HCT116 (cell line): ENCODE measurements at places on chromosomes 16 and 17.

- no peaks in the 10 kb centered on the region for H3K36me3 ChIP-seq
- H3K27me3 ChIP-seq = no peaks in the 10 kb centered on the region
- H3K27ac ChIP-seq = no peak overlapping the region
- DNase-seq = no peak
Measured at GRCh38 chr17:47276444-47276843, 22.8 kb downstream of the ITGB3 start.

DNA sequence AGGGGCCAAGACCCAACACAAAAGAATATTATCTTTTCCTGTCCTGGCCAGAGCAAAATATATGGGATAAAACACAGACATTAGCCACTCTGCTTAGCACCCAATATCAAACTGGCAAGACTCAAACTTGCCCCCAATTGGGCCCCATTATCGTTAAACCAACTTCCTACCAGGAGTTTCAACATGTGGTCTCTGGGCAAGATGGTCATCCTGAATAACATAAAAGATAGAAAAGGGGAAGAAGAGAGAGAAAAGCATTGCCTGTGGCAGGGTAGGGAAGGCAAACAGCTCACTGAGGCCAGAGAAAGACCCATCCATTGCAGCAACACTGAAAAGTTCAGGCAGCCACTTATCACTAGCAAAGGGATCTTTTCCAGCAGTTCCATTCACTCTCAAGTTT is 502.1 kb downstream of the KIF2B start:
- no peak for DNase-seq
- H3K27ac ChIP-seq = no peak overlapping the region
- H3K4me3 ChIP-seq = no peak overlapping the region
- H3K4me1 ChIP-seq = no peaks in the 10 kb centered on the region

DNA sequence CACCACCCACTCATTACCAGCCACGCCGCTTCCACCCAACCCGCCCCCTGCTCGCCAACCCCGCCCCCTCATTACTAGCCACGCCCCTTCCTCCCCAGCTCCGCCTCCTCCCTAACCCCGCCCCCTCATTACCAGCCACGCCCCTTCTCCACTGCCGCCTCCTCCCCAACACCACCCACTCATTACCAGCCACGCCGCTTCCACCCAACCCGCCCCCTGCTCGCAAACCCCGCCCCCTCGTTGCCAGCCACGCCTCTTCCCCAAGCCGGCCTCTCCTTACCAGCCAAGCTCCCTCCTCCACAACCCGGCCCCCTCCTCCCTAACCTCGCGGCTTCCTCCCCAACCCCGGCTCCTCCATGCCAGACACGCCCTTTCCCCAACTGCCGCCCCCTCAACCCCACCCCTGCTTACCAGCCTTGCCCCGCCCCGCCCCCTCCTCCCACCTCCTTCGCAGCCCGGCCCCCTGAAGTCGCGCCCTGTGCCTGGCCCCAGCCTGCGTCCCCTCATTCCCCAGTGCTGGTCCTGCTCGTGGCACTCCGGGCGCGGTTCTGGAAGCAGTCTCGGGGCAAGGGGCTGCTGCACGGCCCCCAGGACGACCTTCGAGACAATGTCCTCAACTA is 7.3 kb downstream of the SLC22A31 start:
- no peaks in the 10 kb centered on the region for H3K4me1 ChIP-seq
- peak; percentile 94 for DNase-seq
- no peaks in the 10 kb centered on the region for H3K36me3 ChIP-seq
- H3K4me3 ChIP-seq = 0 out of 2 replicates have a peak overlapping the region, but pooled peaks have one; percentile 26
- H3K27me3 ChIP-seq = no peaks in the 10 kb centered on the region

DNA sequence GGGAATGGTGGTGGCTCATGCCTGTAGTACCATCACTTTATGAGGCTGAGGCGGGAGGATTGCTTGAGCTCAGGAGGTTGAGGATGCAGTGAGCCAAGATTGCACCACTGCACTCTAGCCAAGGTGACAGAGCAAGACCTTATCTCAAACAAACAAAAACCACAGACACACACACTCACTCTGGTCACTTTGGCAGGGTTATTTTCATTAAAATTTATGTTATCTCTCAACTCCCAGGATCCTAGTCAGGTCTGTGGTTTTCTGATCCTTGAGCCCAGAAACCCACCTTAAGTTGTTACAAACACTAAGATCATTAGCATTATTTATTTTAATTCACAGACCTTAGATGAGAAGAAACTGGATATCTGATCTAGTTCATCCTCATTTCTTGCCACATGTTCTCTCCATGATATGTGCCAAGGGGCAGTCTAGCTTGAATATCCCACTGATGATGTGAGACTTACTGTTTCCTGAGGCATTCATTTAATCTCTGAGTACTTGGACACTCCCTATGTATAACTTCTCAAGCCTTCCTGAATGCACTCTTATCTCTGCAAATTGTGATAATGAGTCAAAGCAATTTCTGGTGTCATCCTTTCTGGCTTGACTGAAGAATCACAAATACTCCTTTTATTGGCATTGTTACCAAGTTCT is 9.6 kb downstream of the ABHD15 start:
- DNase-seq = no peak
- no peak overlapping the region for H3K4me3 ChIP-seq
- 0 out of 2 replicates have a peak, but pooled peaks cover 4% of the 10 kb centered on the region for H3K36me3 ChIP-seq
- no peak overlapping the region for H3K27ac ChIP-seq
- H3K4me1 ChIP-seq = no peaks in the 10 kb centered on the region

- peaks cover 4% of the 10 kb centered on the region for H3K4me1 ChIP-seq
- no peak overlapping the region for H3K4me3 ChIP-seq
- peaks cover 48% of the 10 kb centered on the region; the same call in 1 of the 2 replicates for H3K36me3 ChIP-seq
- peak; percentile 57 for DNase-seq
Measured at GRCh38 chr17:50087246-50087911, 7.8 kb upstream of the PDK2 start.

GRCh38 chr17:50050431-50051032 is 5.4 kb upstream of the ITGA3 start:
- no peaks in the 10 kb centered on the region for H3K27me3 ChIP-seq
- H3K4me3 ChIP-seq = peak overlapping the region; percentile 30
- no peaks in the 10 kb centered on the region for H3K36me3 ChIP-seq
- peak overlapping the region; percentile 93 for H3K27ac ChIP-seq
- DNase-seq = no peak

- peak within 1 kb of the TSS; percentile 48 for H3K4me3 ChIP-seq
- no peak for DNase-seq
- no peak within 1 kb of the TSS; the same call in 1 of the 2 replicates for H3K27ac ChIP-seq
Measured at GRCh38 chr17:76240461-76241203, at the start of gene RNF157. RNF157 (minus strand) TSS chr17:76240493; CDS start chr17:76240240, 253 bp downstream.

DNA sequence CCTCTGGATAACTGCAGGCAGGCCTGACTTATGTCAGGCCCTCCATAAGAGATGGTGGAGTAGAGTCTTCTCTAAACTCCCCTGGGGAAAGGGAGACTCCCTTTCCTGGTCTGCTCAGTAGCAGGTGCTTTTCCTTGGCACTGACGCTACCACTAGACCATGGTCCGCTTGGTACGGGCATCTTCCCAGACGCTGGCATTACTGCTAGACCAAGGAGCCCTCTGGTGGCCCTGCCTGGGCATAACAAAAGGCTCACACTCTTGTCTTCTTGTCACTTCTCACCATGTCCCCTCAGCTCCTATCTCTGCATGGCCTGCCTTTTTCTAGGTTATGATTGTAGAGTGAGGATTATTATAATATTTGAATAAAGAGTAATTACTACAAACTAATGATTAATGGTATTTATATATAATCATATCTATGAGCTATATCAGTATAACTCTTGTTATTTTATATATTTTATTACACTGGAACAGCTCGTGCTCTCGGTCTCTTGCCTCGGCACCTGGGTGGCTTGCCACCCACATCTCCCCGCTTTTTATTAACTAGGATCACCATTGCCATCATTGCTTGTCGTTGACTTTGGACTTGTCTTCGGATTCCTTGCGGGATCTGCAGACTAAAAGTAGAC is 59.8 kb upstream of the ARL4D start:
- H3K4me1 ChIP-seq = no peaks in the 10 kb centered on the region
- no peaks in the 10 kb centered on the region for H3K36me3 ChIP-seq
- no peak overlapping the region for H3K4me3 ChIP-seq
- H3K27me3 ChIP-seq = no peaks in the 10 kb centered on the region
- no peak overlapping the region for H3K27ac ChIP-seq
- no peak for DNase-seq

DNA sequence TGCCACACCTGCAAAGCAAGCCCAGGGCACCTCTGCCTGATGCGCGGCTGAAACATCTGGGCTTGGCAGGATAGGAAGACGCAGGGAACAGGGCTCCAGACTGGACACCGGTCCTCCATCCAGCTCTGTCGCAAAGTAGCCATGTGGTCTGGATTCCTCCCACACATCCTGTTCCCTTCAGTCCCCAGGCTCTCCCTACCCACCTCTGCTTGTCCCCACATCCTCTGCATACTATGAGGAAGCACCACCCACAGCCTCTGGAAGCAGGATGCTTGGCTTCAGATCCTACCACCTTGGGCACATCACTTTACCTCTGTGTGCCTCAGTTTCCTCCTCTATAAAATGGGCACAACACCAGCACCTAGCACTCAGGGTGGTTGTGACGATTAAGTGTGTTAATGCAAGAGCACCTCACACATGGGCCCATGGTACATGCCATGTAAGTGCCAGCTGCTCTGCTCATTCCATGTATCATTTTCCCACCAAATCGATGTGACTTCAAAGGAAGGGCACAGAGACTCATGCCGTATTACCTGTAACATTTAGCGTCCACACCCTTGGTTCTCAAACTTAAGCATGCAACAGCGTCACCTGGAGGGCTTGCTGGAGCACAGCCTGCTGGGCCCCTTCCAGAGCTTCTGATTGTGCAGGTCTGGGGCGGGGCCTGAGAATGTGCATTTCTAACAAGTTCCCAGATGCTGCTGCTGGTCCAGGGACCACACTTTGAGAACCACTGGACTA is 138.6 kb upstream of the SDK2 start:
- H3K36me3 ChIP-seq = no peaks in the 10 kb centered on the region
- no peaks in the 10 kb centered on the region for H3K4me1 ChIP-seq
- H3K27ac ChIP-seq = no peak overlapping the region
- peak; percentile 74 for DNase-seq

DNA sequence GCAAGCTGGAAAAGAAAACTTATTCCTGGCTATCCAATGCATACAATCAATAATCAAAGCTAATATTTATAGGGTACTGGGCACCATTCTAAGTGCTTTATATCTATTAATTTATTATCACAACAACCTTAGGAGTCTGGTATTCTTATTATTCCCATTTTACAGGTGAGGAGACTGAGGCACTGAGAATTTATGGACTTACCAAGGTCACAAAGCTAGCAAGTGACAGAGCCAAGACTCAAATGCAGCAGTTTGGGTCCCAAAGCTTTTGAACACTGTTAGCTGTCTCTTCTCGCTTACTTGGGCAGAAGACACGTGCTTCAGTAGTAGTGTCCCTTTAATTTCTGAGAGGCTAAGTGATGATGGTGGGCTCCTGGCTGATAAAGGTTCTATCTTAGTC is 152.6 kb downstream of the AATF start:
- no peak for DNase-seq
- no peak overlapping the region for H3K4me3 ChIP-seq
- no peak overlapping the region for H3K27ac ChIP-seq
- H3K4me1 ChIP-seq = no peaks in the 10 kb centered on the region
- H3K36me3 ChIP-seq = peaks cover 27% of the 10 kb centered on the region; the same call in 1 of the 2 replicates

DNA sequence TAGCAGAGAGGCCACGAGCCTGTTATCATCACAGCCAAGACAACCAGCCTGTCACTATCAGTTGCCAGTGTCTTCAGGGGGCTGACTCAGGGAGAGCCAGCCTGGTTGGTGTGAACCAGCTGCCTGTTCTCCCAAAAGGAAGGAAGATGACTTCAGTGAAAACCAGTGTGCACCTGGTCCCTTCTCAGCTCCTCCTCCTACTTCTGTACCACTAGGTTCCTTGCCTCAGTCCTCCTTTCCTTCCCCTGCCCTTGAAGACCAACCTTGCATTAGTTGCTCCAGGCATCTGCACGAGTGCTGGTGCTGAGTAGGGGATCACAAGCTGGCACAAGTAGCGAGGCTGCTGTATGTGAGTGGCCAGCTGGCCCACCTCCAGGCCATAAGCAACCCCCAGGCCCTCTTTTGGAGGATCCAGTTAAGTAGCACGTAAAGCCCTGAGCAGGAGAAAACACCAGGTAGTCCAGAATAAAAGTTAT is 8.5 kb downstream of the TUBG1 start:
- DNase-seq = no peak
- H3K36me3 ChIP-seq = peaks cover 26% of the 10 kb centered on the region
- H3K4me1 ChIP-seq = peaks cover 21% of the 10 kb centered on the region
- H3K27me3 ChIP-seq = no peaks in the 10 kb centered on the region

- no peaks in the 10 kb centered on the region for H3K36me3 ChIP-seq
- peaks cover 24% of the 10 kb centered on the region for H3K4me1 ChIP-seq
- no peaks in the 10 kb centered on the region for H3K27me3 ChIP-seq
- H3K27ac ChIP-seq = peak overlapping the region; percentile 3; the same call in 1 of the 2 replicates
Measured at GRCh38 chr16:70760221-70760620, 40.7 kb downstream of the VAC14 start.

DNA sequence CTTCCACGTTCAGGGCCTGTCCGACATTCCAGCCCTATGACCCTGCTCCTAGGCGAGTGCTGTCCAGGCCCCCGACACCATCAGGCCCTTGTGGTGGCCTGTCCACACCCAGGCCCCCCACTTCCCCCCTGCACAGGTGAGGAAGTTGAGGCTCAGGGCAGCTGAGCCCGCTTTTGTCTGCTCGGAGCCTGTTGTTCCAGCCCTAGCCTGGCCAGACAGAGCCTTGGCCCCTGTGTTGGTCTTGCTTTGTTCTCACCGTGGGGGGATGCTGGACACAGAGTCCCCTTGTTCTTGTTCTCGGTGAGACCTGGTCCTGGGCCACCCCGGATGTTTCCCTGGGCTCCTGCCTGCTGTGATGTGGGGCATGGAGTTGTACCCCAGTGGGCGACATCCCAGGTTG is 52.1 kb upstream of the ZNF750 start:
- no peak overlapping the region for H3K27ac ChIP-seq
- H3K27me3 ChIP-seq = no peaks in the 10 kb centered on the region
- peaks cover 5% of the 10 kb centered on the region; the same call in 1 of the 2 replicates for H3K36me3 ChIP-seq
- no peak overlapping the region for H3K4me3 ChIP-seq

DNA sequence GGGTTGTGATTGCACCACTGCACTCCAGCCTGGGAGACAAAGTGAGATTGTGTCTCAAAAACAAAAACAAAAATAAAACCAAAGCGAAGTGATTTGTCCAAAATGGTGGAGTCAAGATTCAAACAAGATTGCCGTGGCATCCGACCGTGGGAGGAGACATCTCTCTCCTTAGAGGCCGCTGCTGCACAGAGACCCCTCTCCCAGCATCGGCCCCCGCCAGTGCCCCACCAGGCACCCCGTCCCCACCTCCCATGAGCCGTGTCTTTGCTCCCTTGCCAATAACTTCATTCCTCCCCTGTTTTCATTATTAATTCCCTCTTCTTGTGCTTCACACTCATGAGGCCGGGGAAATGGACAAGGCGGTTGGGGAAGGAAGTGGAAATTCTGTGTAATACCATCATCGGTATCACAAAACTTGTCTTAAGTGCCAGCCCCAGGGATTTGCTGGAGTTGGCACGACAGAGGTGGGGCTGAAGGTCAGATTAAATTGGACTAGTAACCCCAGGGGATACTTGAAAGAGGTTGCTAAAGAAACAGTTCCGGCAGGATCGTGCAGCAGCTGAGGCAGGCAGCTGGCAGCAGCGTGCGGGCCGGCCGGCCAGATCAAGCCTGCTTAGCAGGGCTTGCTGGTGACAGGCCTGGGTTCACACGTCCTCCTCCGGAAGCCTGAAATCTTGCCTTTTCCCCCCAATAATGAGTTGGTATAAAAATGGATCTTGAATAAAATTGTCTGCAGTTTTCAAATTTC is 66.8 kb downstream of the RTN4RL1 start:
- DNase-seq = no peak
- no peaks in the 10 kb centered on the region for H3K36me3 ChIP-seq
- peaks cover 17% of the 10 kb centered on the region for H3K4me1 ChIP-seq

GRCh38 chr17:3503285-3503684 is 27.5 kb downstream of the ASPA start:
- no peak overlapping the region for H3K4me3 ChIP-seq
- DNase-seq = no peak
- no peaks in the 10 kb centered on the region for H3K4me1 ChIP-seq
